ENCODE measurements at places on chromosomes 7 and 10. TPM values are rescaled to one million over a fixed set of nuclear protein-coding genes. Genes with fewer than 3 reads are reported as not detected.

GATAD1 gene
- total RNA-seq, result 12.4 TPM

CLDN4 gene
- total RNA-seq, result 1.4 TPM

SPDYE16 gene
- total RNA-seq, result 0.28 TPM

RPA3 gene
- total RNA-seq, result 13.0 TPM

ATP6V0A4 gene
- not detected for total RNA-seq

KCP gene
- total RNA-seq, result 0.08 TPM

TAS2R4 gene
- total RNA-seq, result 0.42 TPM

PITX3 gene
- not detected for total RNA-seq

XRCC2 gene
- 6.2 TPM for total RNA-seq

A1CF gene
- 44.6 TPM for total RNA-seq

CDH23 gene
- 4.1 TPM for total RNA-seq

UPK3B gene
- total RNA-seq, result 0.42 TPM

TBX20 gene
- total RNA-seq, result 0.89 TPM

BHLHA15 gene
- 1.8 TPM for total RNA-seq

CARD11 gene
- 1.3 TPM for total RNA-seq

NRP1 gene
- total RNA-seq, result 55.6 TPM

GHRHR gene
- not detected for total RNA-seq

CACNA2D1 gene
- 1.4 TPM for total RNA-seq

SH2D4B gene
- 0.19 TPM for total RNA-seq

CDNF gene
- 5.9 TPM for total RNA-seq

MBL2 gene
- 222 TPM for total RNA-seq

SYNPO2L gene
- not detected for total RNA-seq

DNAJC12 gene
- total RNA-seq, result 35.7 TPM

TMEM236 gene
- total RNA-seq, result 0.28 TPM

TMEM196 gene
- total RNA-seq, result not detected

RSPH10B gene
- 0.05 TPM for total RNA-seq

ZNF467 gene
- total RNA-seq, result 3.8 TPM

DLX5 gene
- not detected for total RNA-seq

EGR2 gene
- 0.19 TPM for total RNA-seq

MYOF gene
- total RNA-seq, result 4.0 TPM

FAM171A1 gene
- total RNA-seq, result 8.8 TPM

SEMA3A gene
- 0.25 TPM for total RNA-seq

CRYGN gene
- not detected for total RNA-seq

OGDH gene
- 71.2 TPM for total RNA-seq

PRKG1 gene
- 1.4 TPM for total RNA-seq

IFT22 gene
- total RNA-seq, result 5.5 TPM

DHX32 gene
- 20.2 TPM for total RNA-seq

RBP3 gene
- not detected for total RNA-seq

All from liver (tissue), 10 donors.